ENCODE measurements at places on chromosomes 3 and 15. TPM values are rescaled to one million over a fixed set of nuclear protein-coding genes. Genes with fewer than 3 reads are reported as not detected.
A peak's percentile ranks its signal among the peaks of the same experiment; 100 is the strongest.

GRCh38 chr3:144516026-144516425, 544.4 kb downstream of the DIPK2A start:
- no peak for DNase-seq
- H3K4me3 ChIP-seq = no peak overlapping the region
- no peaks in the 10 kb centered on the region for H3K27me3 ChIP-seq
- H3K36me3 ChIP-seq = no peaks in the 10 kb centered on the region

DNA sequence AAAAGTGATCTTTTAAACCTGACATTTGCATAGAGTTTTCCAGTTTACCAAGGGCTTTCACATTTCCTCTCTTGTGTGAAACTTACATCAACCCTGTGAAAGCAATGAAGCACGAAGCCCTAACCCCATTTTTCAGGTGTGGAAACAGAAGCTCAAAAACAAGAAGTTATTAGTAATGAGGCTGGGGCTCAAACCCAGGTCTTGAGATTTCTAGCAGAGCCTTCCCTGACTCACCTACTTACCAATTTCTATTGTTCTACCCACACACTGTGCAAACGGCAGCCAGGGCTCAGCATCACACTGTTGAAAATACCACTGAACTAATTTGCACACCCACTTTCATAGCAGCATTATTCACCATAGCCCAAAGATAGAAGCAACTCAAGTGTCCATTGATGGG, 117.8 kb upstream of the IGF1R start:
- H3K4me1 ChIP-seq = no peaks in the 10 kb centered on the region
- no peak overlapping the region for H3K4me3 ChIP-seq
- no peaks in the 10 kb centered on the region for H3K36me3 ChIP-seq
- H3K27me3 ChIP-seq = peaks cover 15% of the 10 kb centered on the region

DNA sequence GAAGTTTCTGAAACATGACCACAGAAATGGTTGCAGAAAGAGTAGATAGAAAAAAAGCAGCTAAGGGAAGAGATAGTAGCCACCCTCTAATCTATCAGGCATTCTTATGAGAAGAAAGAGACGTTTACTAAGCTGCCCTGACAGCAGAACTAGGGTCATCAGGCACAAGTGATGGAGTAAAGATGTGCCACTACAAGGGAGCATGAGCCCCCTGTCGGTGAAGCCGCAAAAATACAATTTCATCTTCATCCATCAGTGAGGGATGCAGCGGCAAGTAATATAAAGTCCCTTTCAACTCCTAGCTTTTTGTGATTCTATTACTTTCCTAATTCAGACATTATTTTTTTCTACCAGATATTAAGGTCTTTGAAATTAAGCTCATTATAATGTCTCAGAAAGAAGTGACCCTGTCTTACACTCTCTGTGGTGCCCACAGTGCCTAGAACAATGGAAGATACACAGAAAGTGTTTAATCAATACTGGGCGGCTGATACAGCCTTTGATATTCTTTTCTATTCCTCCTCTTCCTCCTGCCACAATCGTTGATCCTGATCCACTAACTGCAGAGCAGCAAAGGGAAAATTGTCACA, 651.6 kb downstream of the NTRK3 start:
- DNase-seq = peak; percentile 34
- H3K4me3 ChIP-seq = no peak overlapping the region
- peaks cover 3% of the 10 kb centered on the region for H3K4me1 ChIP-seq
- H3K27me3 ChIP-seq = no peaks in the 10 kb centered on the region
- H3K27ac ChIP-seq = no peak overlapping the region

GRCh38 chr3:130934442-130935089, 40.7 kb downstream of the ATP2C1 start:
- no peak overlapping the region for H3K4me3 ChIP-seq
- H3K27ac ChIP-seq = no peak overlapping the region
- H3K36me3 ChIP-seq = peaks cover 17% of the 10 kb centered on the region
- DNase-seq = no peak
- no peaks in the 10 kb centered on the region for H3K27me3 ChIP-seq

- no peaks in the 10 kb centered on the region for H3K4me1 ChIP-seq
- DNase-seq = no peak
- H3K4me3 ChIP-seq = no peak overlapping the region
- H3K36me3 ChIP-seq = no peaks in the 10 kb centered on the region
Observed at GRCh38 chr15:92709110-92709790, 53.7 kb upstream of the FAM174B start.

DNA sequence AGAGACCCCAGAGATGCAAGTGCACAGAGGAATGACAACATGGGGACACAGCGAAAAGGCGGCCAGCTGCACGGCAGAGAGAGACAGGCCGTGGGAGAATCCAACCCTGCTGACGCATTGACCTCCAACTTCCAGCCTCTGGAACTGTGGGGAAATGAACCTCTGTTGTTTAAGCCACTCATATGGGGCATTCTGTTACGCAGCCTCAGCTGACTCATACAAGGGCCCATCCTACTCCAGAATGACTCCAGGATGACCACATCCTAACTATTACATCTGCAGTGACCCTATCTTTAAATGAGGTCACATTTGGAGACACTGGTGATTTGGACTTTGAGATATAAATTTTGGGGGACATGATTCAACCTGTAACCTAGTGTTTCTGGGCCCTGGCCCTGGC, 44.0 kb downstream of the KLF15 start:
- H3K27me3 ChIP-seq = peaks cover 2% of the 10 kb centered on the region
- H3K36me3 ChIP-seq = no peaks in the 10 kb centered on the region
- H3K4me3 ChIP-seq = no peak overlapping the region

The IMPG2 gene
- 0.29 TPM for total RNA-seq

The GPX1 gene
- total RNA-seq = 115 TPM

The SLC35A5 gene
- total RNA-seq = 21.0 TPM

The LMAN1L gene
- total RNA-seq = 0.47 TPM

The GRK7 gene
- total RNA-seq = not detected

The SNTN gene
- not detected for total RNA-seq
